ENCODE measurements at places on chromosomes 3 and 15.
A peak's percentile ranks its signal among the peaks of the same experiment; 100 is the strongest.

DNA sequence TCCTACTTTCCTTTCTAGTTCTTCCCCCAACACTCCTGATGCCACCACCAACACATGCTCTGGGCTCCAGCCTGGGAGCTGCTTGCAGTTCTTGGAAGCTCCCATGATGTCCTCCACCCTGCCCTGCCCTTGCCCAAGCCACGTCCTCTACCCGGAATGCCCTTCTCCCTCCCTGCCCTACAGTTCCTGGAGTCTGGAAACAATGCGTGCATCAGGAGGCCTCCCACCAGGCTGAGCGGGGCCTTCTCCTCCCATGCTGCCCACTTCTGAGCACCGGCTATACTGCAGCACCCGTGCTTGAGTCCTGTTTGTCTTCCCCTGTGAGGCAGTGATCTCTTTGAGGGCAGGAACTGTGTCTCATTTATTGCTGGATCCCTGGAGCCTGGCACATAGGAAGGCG, 44.6 kb downstream of the DGKG start:
- no peak for DNase-seq

- no peak for DNase-seq
These were observed 184.1 kb downstream of the ZIC4 start for GRCh38 chr3:147222291-147222690.

- DNase-seq = no peak
These were observed 22.5 kb downstream of the KCTD6 start for GRCh38 chr3:58514405-58514804.

GRCh38 chr3:197298341-197298944, at the start of gene DLG1:
Gene DLG1, minus strand, starts transcription at chr3:197298612. Its CDS starts 1,408 bp downstream, at chr3:197297204.
- DNase-seq = peak; percentile 90

DNA sequence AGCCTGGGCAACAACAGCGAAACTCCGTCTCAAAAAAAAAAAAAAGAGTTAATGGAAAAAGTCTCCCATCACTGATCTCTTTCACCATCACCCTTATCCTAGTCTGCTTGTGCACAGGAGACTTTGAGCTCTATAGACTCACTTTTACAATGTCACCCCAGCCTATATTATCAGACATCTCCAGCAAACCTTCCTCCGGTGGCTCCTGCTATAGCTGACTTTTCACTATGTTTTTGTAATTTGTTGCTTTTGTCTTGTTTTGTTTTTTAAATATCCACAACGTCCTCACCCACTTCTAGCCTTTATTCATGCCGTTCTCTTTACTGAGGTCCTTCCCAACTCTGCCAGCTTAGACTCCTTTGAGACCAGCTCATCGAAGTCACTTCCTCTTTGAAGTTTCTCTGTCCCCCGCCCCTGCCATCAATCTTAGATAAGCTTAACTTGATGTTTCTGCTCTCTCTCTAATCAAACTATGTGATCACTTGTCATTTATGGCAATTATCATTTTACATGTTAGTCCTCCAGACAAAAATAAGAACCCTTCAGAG, 82.7 kb upstream of the CHD2 start:
- DNase-seq = no peak

DNA sequence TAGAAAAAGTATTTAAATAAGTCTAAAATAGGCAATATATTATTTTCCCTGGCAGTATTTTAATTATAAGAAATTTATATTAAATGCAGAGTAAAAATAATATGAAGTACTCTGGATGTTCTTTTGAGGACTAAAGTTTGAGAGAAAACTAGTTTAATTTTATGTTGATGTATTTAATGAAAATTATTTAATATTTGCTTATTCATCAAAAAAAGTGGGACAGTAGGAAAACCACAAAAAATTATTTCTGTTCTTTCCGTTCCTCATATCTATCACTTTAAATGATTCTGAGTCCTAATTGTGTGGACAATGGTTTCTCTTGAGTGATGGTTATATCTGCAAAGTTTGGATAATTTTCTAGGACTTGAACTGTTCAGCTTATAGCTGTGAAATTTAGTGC, 147.2 kb upstream of the TNIK start:
- no peak for DNase-seq

GRCh38 chr15:70089692-70089971, 8.1 kb downstream of the TLE3 start:
- DNase-seq = no peak

DNA sequence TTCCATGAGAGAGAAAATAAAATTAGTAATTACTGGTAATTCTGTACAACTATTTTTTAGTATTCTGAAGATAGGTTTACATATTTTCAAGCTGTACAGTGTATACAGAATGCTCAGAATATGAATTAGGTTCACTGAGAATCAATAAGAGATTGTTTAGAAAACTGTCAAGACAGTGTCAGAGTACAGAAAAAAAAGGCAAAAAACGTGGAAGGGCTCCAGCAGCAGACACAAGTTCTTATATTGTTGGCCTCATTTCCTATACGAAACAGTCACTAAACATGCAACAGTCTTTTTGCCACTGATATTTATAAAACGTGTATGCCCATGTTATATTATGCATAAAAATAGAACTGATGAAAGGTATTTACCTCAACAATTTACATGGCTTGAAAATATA, 103.9 kb downstream of the ISL2 start:
- no peak for DNase-seq

DNA sequence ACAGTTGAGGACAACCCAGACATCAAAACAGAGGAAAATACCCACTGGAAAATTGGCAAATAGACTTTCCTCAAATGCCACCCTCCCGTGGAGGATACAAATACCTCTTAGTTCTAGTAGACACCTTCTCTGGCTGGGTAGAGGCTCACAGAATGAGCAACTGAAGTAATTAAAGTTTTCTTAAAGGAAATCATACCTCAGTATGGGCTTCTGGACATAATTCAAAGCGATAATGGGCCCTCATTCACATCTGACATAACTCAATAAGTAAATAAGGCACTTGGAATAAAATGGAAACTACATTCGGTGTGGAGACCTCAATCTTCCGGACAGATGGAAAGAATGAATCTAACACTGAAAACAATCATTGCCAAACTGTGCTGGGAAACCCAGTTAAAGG, 115.2 kb upstream of the PLCL2 start:
- DNase-seq = no peak

DNA sequence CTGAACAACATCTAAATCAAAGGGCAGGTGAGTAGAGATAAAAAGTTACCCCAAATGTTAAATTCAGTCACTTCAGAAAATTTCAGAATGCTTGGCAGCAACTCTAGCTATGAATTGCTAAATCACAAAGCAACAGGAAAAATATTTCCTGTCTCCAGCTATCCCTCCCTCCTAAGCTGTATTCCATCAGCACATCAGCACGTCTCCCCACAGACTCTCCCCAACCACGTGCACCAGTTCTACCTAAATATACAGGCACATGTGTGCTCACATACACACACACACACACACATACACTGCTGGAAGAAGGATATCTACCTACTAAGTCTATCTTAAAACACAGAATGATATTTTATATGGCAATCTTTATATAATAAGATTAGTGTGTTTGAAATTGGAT, 177.1 kb upstream of the ARHGEF26 start:
- DNase-seq = no peak

- peak; percentile 67 for DNase-seq
These were observed 21.7 kb upstream of the GMNC start for GRCh38 chr3:190883973-190884832.

- peak; percentile 7 for DNase-seq
These were observed 493.9 kb upstream of the ZNF385D start for GRCh38 chr3:22244761-22245521.

DNA sequence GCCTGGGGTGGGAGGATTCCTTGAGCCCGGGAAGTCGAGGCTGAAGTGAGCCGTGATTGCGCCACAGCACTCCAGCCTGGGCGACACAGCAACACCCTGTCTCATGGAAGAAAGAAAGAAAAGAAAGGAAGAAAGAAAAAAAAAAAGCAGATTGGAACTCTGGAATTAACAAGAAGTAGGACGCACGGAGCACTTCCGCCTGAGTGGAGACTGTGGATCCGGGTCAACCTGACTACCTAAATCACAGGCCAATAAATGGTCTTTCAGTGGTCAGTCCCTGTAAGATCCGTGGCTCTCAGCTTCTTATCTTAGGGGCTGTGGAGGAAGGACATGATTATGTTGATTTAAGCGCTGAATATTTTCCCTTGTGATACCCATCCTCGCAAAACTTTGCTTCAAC, 2.4 kb upstream of the PPARG start:
- no peak for DNase-seq

DNA sequence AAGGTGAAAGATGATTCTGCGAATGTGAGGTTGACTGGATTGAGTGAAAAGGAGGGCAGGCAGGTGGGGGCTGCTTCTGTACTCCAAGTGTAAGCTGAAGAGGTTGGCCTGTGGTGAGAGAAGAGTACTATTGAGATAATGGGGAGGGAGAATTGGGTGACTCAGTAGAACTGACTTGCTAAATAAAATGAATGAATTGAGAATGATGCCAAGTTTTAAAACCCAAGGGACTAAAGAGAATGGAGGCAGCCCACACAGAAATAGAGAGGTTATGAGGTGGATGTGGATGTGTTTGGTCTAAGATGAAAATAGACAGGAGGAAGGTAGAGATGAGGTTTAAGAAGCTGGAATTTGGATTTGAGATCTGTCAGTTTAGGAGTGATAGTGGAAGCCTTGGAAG, 5.9 kb downstream of the MME start:
- DNase-seq = no peak

Data from adrenal gland (tissue), 19 donors.